ENCODE measurements at places on chromosomes 2 and 18.

DNA sequence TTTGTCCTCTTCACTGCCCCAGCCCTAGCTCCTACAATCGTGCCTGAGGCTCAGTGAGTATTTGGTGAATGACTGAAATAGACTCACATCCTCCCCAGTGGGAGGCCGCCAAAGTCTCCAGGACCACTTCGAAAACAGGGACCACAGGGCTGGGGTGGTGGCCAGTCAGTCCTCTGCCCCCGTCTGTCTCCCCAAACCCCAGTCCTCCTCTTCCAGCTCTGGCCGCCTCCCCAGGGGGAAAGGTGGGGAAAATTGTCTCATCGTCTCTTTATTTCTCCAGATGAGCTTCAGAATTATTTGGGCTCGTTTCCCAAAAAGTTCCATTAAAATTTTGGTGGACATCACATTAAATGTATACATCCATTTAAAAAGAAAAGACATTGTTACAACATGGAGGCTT, 43.5 kb downstream of the NPPC start:
- no peak overlapping the region for H3K27ac ChIP-seq
- no peaks in the 10 kb centered on the region for H3K4me1 ChIP-seq
- H3K4me3 ChIP-seq: no peak overlapping the region
- no peak for DNase-seq
- H3K36me3 ChIP-seq: peaks cover 3% of the 10 kb centered on the region

DNA sequence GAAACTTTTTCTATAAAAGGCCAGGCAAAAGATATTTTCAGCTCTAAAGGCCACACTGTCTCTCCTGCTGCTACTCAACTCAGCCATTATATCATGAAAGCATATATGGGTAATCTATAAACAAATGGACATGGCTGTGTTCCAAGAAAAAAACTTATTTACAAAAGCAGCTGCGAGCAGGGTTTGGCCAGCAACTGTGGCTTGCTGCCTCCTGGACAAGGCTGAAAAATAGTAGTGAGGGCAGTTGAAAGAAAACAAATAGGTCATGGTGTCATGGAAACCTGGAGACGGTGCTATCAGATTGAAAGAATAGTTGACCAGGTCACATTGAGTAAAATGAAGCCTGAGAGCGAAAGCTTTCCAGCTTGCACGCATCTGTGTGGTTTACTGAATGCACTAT, 89.2 kb upstream of the LRATD1 start:
- no peak overlapping the region for H3K27ac ChIP-seq
- no peaks in the 10 kb centered on the region for H3K27me3 ChIP-seq
- DNase-seq: no peak

DNA sequence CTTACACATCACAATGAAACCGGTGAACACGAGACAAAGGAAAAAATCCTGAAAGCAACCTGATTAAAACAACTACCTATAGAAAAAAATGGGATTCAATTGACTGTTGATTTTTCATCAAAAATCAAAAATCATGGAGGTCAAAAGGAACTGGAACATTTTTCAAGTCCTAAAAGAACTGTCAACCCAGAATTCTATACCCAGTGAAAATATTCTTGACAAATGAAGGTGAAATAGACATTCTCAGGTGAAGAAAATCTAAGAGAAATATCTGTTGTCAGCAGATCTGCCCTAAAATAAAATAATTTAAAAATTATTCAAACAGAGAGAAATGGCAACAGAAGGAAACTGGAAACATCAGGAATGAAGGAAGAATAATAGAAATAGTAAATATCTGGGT, 38.9 kb downstream of the GAREM1 start:
- no peak overlapping the region for H3K27ac ChIP-seq
- DNase-seq: no peak
- H3K4me3 ChIP-seq: no peak overlapping the region
- no peaks in the 10 kb centered on the region for H3K4me1 ChIP-seq

- H3K27ac ChIP-seq: no peak overlapping the region
- no peaks in the 10 kb centered on the region for H3K4me1 ChIP-seq
- no peak for DNase-seq
- H3K4me3 ChIP-seq: no peak overlapping the region
- peaks cover 33% of the 10 kb centered on the region for H3K27me3 ChIP-seq
Observed at GRCh38 chr2:23412556-23413155, 27.7 kb downstream of the KLHL29 start.

- no peaks in the 10 kb centered on the region for H3K36me3 ChIP-seq
- H3K4me1 ChIP-seq: no peaks in the 10 kb centered on the region
Observed at GRCh38 chr2:207490441-207490840, 39.3 kb upstream of the CREB1 start.

- H3K4me3 ChIP-seq: no peak overlapping the region
- no peak for DNase-seq
- H3K27me3 ChIP-seq: no peaks in the 10 kb centered on the region
- peaks cover 28% of the 10 kb centered on the region for H3K4me1 ChIP-seq
- no peak overlapping the region for H3K27ac ChIP-seq
Observed at GRCh38 chr2:9895669-9896590, 52.7 kb downstream of the TAF1B start.

GRCh38 chr2:16134436-16135165, 194.3 kb downstream of the MYCN start:
- H3K36me3 ChIP-seq: no peaks in the 10 kb centered on the region
- no peaks in the 10 kb centered on the region for H3K27me3 ChIP-seq
- no peaks in the 10 kb centered on the region for H3K4me1 ChIP-seq
- DNase-seq: no peak
- H3K27ac ChIP-seq: no peak overlapping the region

DNA sequence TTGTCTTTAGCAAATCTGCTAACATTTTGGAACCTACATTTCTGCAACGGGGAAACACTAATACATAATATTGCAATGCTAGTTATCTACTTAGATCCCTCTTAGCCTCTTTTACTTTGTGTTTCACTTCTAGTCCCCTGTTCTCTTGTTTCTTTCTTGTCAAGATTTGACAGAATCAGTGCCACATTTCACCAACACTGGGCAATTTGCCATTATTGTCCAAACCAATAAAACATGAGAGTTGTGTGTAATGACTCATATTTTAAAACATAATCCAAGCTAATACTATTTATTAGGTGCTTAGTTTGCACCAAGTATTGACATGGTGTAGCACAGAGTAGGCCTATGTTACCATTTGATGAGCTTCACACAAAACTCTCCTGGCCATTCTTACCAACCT, 33.7 kb upstream of the ACVR1C start:
- DNase-seq: no peak
- H3K4me3 ChIP-seq: no peak overlapping the region
- H3K36me3 ChIP-seq: no peaks in the 10 kb centered on the region

DNA sequence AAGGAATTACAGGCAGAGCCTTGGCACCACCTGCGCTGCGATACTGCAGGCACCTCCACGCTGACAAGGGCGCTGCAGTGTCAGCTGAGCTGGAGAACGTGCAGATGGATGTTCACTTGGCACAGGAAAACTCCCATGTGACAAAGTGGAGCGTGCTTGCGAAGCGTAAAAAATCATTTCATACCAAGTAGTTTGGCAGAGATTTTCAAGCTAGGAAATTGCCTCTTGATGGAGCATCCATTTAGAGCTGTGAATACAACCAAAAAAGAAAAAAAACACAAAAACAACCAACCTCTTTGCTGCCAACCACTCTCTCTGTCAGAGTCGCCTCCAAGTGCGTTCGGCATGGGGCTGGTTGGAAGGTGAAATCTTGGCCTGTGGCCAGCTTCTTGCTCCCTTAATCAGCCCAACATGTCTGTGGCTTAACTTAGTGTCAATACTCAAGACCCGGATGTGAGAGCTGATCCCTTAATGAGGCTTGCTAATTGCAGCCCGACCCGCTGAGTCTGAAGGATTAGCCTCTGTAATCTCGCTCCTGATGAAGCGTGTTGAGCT, 38.1 kb downstream of the ACOXL start:
- H3K4me1 ChIP-seq: no peaks in the 10 kb centered on the region
- no peak for DNase-seq
- H3K36me3 ChIP-seq: no peaks in the 10 kb centered on the region
- no peak overlapping the region for H3K27ac ChIP-seq
- peaks cover 57% of the 10 kb centered on the region for H3K27me3 ChIP-seq
- no peak overlapping the region for H3K4me3 ChIP-seq

DNA sequence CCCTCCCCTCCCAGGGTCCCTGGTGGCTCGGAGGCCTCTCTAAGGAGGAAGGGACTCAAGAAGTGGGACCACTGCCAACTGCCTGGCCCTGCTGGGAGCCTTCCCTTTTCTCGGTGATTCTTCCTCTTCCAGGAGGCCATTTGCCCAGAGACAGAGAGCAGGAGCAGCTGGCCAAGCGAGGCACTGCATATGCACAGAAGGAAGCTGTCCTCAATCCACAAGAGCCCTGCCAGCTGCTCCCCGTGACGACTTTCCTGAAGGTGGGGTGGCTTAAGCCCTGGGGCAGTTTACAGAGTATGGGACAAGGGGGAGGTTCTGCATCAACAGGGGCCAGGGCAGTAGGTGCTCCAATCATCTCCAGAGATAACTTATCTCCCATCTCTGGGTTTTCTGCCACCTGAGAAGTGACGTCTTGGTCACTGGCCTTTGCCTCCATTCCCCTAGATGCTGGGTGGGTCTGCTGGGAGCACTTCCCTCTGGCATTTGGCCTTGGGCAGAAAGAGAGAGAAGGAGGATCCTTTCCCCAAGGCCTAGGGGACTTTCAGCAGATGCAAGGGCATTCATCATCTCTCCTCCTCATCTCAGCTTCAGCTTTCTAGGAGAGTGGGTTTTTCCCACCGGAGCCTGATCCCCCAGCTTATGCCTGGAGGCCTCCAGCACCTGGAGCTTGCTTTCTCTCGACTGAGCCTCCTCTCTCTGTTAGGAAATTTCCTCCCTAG, 28.5 kb downstream of the CIB4 start:
- H3K4me1 ChIP-seq: peaks cover 14% of the 10 kb centered on the region
- H3K27ac ChIP-seq: no peak overlapping the region
- peaks cover 48% of the 10 kb centered on the region for H3K27me3 ChIP-seq
- no peak for DNase-seq
- peaks cover 3% of the 10 kb centered on the region for H3K36me3 ChIP-seq

DNA sequence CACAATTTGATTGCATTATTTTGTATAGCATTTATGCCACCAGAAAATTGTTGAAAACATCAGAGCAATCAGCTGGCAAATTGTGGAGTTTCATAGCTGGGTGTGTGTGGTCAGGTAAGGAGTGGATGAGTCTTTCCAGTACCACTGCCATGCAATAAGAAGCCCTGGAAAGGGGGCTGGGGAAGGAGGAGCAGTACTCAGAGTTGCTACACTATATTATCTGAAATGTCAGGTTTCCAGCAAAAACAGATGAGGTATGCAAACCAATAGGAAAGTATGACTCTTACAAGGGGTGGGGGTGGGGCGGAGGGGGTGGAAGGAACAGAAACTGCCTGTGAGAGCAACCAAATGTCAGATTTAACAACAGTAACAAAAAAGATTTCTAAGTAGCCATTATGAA, 112.2 kb downstream of the SOS1 start:
- H3K4me1 ChIP-seq: no peaks in the 10 kb centered on the region
- H3K27me3 ChIP-seq: no peaks in the 10 kb centered on the region
- H3K36me3 ChIP-seq: peaks cover 82% of the 10 kb centered on the region
- H3K27ac ChIP-seq: peak overlapping the region; percentile 18
- DNase-seq: no peak

DNA sequence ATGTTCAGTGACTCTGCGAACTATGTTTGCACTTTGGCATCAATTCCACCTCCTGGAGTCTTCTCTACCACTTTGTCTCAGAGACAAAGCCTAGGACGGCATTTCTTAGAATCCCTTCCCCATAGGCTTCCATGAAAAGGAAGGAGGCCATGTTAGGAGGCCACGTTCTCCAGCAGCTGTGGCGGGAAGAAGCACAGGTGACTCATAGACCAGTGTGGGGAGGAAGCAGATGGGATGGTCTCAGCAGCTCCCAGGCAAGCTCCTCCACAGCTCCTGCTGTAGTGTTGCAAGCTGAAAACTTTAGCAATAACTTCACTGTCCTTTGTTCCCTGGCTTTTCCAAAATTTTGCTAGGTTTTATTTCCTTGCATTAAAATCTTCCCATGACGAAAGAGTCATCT, 781.3 kb upstream of the ID2 start:
- DNase-seq: no peak
- H3K27me3 ChIP-seq: peaks cover 12% of the 10 kb centered on the region
- H3K27ac ChIP-seq: no peak overlapping the region
- H3K4me3 ChIP-seq: no peak overlapping the region
- no peaks in the 10 kb centered on the region for H3K36me3 ChIP-seq

- no peak overlapping the region for H3K27ac ChIP-seq
- no peak for DNase-seq
- no peaks in the 10 kb centered on the region for H3K36me3 ChIP-seq
Observed at GRCh38 chr2:19219060-19219459, 139.4 kb downstream of the OSR1 start.

GRCh38 chr2:148201075-148202004, 180.4 kb downstream of the MBD5 start:
- peak; percentile 13 for DNase-seq
- H3K27me3 ChIP-seq: no peaks in the 10 kb centered on the region
- peak overlapping the region; percentile 21 for H3K27ac ChIP-seq
- H3K4me1 ChIP-seq: no peaks in the 10 kb centered on the region

- H3K4me3 ChIP-seq: no peak overlapping the region
- DNase-seq: no peak
- no peak overlapping the region for H3K27ac ChIP-seq
- H3K36me3 ChIP-seq: peaks cover 50% of the 10 kb centered on the region
- no peaks in the 10 kb centered on the region for H3K27me3 ChIP-seq
Observed at GRCh38 chr2:119372778-119373568, 6.2 kb downstream of the DBI start.

DNA sequence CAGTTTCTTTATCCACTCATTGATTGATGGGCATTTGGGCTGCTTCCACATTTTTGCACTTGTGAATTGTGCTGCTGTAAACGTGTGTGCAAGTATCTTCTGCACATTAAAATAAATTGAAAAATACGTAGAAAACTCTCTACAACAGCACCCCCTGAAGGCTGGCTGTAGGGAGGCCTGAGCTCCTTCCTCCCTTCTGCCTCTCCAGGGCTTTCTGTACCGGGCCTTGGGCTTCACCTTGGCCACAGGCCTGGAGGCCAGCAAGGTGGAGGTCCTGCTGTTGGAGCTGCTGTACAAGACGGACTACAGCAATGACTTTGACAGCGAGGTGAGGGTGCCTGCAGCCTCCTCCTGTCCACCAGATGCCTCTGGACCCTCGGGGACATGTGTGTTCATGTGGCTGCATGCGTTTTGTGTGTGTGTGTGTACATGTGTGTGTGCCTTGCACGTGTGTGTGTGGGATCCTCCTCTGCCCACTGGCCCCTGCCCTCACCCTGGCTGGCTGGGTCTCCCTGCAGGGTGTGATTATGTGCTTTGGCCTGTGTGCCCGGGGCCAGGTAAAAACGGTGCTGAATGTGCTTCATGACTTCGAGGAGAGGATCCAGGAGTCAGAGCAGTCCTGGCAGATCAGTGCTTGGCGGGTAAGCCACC, 29.2 kb downstream of the MROH2A start:
- peaks cover 56% of the 10 kb centered on the region for H3K27me3 ChIP-seq
- DNase-seq: no peak
- H3K27ac ChIP-seq: no peak overlapping the region
- H3K4me1 ChIP-seq: no peaks in the 10 kb centered on the region
- H3K4me3 ChIP-seq: no peak overlapping the region

GRCh38 chr2:71833855-71834560, 313.7 kb downstream of the CYP26B1 start:
- H3K27ac ChIP-seq: no peak overlapping the region
- H3K36me3 ChIP-seq: no peaks in the 10 kb centered on the region
- no peak for DNase-seq
- no peak overlapping the region for H3K4me3 ChIP-seq
- no peaks in the 10 kb centered on the region for H3K4me1 ChIP-seq
